ENCODE measurements at places on chromosomes 13 and 19. TPM values are rescaled to one million over a fixed set of nuclear protein-coding genes. Genes with fewer than 3 reads are reported as not detected.

DNA sequence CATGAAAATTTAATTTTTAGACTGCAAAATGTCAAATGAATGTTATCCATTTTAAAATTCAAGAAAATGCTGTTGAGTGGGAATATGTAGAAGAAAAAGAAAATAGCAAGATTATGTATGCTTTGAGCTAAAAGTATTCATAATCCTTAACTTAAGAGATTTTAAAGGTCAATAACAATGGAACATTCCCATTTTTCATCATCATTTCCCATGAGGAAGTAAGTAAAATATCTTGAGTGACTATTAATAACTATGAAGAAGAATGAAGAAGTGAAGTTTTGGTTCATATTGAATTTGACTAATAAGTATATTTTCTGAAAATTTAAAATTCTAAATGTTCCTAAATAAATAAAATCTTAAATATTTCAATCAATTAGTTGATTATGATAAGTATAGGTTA, 273.4 kb downstream of the DACH1 start:
- no peak for DNase-seq

DNA sequence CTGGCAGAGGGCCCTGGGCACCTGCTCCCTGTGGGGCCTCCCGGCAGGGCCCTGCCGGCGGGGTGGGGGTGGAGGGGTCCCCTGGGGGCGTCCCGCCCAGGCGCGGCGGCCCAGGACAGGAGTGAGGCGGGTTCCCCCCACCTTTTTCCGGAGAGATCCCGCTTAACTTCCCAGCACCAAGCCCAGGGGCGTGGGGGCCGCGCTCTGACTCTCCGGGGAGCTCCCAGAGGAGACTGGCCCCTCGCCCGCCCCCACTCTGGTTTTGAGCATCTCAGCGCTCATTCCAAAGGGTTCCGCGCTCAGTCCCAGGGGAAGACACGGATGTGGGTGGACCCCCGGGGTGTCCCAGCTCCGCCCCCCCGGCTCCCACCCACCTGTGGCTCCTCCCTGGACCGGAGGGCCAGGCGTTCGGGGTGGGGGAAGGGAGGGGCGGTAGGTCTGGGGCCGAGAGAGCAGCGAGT, 476 bp downstream of the C2CD4C start:
- no peak for DNase-seq

The CADM4 gene
- total RNA-seq: 61.5 TPM

DNA sequence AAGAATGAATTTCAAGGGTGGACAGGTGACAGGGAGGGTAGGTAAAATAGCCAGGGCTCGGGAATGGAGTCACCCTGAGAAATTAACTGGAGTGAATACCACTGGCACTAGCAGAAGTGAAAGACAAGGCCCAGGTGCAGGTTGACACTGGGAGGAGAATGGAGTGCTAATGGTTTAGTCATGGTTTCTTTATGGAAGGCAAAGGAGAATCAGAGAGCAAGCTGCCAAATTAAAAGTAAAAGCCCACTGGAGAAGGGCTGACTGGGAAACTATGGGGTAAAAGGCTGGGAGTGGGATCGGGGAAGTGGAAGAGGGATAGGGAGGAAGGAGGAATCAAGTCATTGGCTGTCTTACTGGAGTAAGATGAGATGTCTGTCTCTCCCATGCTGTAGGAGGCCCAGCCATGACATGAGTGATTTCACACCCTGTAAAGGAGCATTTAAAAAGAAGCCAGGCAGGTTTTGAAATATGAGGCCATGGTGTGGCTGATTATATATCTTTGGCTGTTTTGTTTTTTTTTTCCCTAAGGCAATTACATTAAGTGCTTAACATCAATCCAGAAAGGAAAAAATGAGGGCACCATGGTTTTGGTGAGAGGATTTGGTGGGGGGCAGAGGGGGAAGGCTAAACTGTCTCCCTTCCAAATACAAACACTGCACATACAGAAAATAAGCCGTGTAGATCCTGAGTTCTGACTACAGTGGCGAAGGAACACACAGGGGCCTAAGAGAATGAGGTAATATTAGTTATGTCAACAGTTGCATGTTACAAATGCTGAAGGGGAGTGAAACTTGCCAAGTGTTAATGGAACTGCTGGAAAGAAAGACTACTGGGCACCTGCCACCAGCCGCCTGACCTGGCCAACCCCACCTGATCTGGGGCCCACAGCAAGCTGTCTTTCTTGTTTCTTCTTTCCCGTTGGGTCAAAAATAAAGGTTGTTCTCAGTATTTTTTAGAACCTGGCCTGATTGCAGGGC, 183.5 kb upstream of the TSC22D1 start:
- no peak for DNase-seq

- DNase-seq: peak; percentile 87
Measured at GRCh38 chr19:46033401-46033800, 7.4 kb downstream of the IGFL4 start.

GRCh38 chr19:15758379-15758778, 20.6 kb downstream of the OR10H3 start:
- DNase-seq: no peak

The PRR19 gene
- 0.17 TPM for total RNA-seq

- no peak for DNase-seq
Measured at GRCh38 chr13:61833228-61833627, 417.6 kb upstream of the PCDH20 start.

The CD70 gene
- total RNA-seq: 0.52 TPM

GRCh38 chr13:59950266-59950665, 213.5 kb downstream of the DIAPH3 start:
- no peak for DNase-seq

DNA sequence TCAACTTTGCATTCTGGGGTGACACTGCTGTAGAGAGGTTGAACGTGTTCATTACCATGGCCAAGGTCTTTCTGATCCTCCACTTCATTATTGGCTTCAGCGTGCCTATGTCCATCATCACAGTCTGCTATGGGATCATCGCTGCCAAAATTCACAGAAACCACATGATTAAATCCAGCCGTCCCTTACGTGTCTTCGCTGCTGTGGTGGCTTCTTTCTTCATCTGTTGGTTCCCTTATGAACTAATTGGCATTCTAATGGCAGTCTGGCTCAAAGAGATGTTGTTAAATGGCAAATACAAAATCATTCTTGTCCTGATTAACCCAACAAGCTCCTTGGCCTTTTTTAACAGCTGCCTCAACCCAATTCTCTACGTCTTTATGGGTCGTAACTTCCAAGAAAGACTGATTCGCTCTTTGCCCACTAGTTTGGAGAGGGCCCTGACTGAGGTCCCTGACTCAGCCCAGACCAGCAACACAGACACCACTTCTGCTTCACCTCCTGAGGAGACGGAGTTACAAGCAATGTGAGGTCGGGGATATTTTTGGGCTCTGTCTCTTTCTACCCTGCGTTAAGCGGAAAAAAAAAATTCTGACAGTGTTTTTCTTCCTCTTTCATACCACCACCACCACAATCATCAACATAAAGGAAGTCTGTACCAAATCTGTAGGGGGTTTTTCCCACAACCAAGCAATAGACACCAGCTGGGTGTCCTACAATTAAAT, 29.5 kb downstream of the FPR3 start:
- no peak for DNase-seq

The ITM2B gene
- 305 TPM for total RNA-seq

DNA sequence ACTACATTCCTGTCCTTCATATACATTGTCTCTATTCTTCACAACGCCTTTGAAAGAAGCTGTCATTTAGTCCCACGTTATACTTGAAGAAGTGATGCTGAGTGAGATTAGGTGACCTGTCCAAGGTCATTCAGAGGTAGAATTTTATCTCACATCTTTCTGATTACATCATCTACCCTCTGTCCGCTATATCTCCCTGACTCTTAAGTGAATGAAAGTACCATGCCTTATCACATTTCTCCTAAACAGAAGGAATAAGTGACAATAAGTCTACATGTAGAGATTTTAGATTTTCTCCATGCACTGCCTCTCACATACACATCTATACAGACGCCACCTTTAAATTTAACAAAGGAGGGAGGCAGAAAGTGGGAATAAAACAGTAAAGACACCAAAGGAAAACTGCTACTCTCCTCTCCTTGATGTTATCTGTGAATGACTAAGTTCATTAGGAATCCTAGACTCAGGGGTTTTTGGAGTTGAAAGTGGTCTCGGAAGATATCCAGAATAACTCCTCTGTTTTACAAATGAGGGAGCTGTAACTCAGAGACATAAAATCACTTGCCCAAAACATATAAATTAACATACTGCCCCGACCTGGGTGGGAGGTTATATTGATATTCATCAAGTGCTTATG, 4.9 kb upstream of the CLDN10 start:
- DNase-seq: no peak

- no peak for DNase-seq
Measured at GRCh38 chr13:67137044-67137735, 92.9 kb downstream of the PCDH9 start.

GRCh38 chr13:37531049-37531448, 67.5 kb downstream of the POSTN start:
- DNase-seq: no peak

GRCh38 chr19:4744451-4745174, 21.0 kb upstream of the DPP9 start:
- no peak for DNase-seq

The DCT gene
- total RNA-seq: 1.5 TPM

DNA sequence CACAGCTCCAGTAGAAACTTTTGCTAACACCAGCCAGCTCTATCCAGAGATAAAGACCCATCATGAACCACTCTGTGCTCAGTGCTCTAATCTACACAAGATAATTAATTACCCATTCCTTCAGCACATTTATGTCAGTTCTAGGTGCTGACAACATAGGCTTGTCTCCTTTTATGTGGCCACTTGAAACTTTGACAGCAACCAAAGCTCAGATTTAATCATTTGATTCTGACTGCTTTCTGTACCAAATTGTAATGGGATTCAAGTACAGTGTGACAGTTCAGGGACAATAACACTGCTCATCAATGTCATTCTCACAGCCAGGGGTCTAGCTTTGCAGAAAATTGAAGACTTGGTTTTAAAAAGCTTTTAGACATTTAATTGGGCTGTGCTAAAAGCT, 266.6 kb downstream of the KCTD12 start:
- no peak for DNase-seq

The AMER2 gene
- not detected for total RNA-seq

- DNase-seq: peak; percentile 82
Measured at GRCh38 chr13:113373811-113374485, 10.0 kb upstream of the GRTP1 start.

- DNase-seq: no peak
Measured at GRCh38 chr19:29442910-29443309, 82.9 kb upstream of the VSTM2B start.

- no peak for DNase-seq
Measured at GRCh38 chr13:100544866-100545683, 43.5 kb downstream of the GGACT start.

- peak; percentile 91 for DNase-seq
Measured at GRCh38 chr13:99657848-99658260, 156.6 kb downstream of the TM9SF2 start.

The RRAS gene
- total RNA-seq: 205 TPM

The IGFL1 gene
- total RNA-seq: not detected

- DNase-seq: no peak
Measured at GRCh38 chr13:110345701-110346100, 38.6 kb downstream of the COL4A2 start.

GRCh38 chr13:32330441-32330840, 15.1 kb downstream of the BRCA2 start:
- no peak for DNase-seq

DNA sequence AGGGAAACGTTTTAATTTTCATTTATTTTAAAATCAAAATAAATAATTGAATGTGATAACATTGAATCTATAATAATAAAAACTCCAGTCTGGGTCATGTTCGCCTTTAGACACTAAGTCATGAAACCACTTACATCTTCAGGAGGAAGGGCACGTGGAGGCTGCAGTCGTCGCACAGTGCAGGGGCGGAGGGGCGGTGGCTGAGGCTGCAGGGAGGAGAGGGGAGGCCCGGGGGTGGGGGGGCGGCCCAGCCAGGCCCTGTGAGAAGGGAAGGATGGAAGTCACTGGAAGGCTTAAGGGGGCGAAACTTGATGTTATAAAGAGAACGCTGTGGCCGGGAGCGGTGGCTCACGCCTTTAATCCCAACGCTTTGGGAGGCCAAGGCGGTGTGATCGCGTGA, 14.9 kb upstream of the LATS2 start:
- DNase-seq: no peak

- no peak for DNase-seq
Measured at GRCh38 chr13:26584713-26585112, 27.2 kb downstream of the WASF3 start.

DNA sequence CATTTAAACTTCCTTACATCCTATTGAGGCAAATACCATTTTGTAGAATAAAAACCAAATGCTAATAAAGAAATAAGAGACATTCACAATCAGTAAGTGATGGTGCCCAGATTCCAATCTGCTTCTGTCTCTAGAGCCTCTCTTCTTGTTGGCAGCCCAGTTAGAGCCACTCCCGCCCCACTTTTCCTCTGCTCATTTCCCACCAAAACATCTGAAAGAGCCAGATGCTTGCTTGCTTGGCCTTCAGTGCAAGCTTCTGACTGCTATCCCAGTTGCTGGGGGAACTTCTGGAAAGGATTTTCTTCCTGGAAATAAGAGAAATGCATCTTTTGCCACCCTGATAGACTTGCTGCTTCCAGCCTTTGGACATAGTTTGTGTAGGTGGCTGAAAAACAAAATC, 12.9 kb downstream of the FRY start:
- DNase-seq: no peak

DNA sequence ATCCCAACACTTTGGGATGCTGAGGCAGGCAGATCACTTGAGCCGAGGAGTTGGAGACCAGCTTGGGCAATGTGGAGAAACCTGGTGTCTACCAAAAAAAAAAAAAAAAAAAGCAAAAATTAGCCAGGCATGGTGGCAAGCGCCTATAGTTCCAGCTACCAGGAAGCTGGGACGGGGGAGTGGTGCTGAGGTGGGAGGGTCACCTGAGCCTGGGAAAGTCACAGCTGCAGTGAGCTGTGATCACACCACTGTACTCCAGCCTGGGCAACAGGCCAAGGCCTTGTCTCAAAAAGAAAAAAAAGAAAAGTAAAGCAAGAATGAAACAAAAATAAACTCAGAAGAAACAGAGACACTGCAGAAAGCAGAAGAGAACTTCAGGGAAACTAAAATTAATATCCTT, 31.6 kb downstream of the MTRF1 start:
- DNase-seq: no peak

DNA sequence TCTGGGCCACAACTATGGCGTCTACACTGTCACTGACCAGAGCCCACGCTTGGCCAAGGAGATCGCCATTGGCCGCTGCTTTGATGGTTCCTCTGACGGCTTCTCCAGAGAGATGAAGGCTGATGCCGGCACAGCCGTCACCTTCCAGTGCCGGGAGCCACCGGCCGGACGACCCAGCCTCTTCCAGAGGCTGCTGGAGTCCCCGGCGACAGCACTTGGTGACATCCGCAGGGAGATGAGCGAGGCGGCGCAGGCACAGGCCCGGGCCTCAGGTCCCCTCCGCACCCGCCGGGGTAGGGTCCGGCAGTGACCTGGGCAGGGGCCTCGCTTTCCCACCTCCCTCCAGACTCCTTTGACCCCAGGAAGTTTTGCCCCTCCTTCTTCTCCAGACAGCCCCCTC, 7.6 kb downstream of the CILP2 start:
- no peak for DNase-seq

GRCh38 chr19:5978606-5979552, 939 bp upstream of the RANBP3 start:
- DNase-seq: no peak

- DNase-seq: no peak
Measured at GRCh38 chr19:6779206-6779605, 6.7 kb downstream of the VAV1 start.
